Thoracic aorta (tissue), 2 donors: ENCODE measurements at places on chromosomes 11 and 22. TPM values are rescaled to one million over a fixed set of nuclear protein-coding genes. Genes with fewer than 3 reads are reported as not detected.

CLDN5 gene
- total RNA-seq = 68.0 TPM

PIH1D2 gene
- total RNA-seq = not detected

MMP10 gene
- not detected for total RNA-seq

GPHA2 gene
- total RNA-seq = not detected

SEZ6L gene
- not detected for total RNA-seq

DAGLA gene
- 1.2 TPM for total RNA-seq

OR5B21 gene
- total RNA-seq = not detected

DGAT2 gene
- 2.3 TPM for total RNA-seq

CCDC116 gene
- total RNA-seq = not detected

DNHD1 gene
- 23.9 TPM for total RNA-seq

MS4A15 gene
- not detected for total RNA-seq

GRCh38 chr11:27837895-27838563 is 137.8 kb upstream of the BDNF start:
- DNase-seq = no peak

- DNase-seq = no peak
Measured at GRCh38 chr22:43881091-43882061, 10.4 kb downstream of the PNPLA5 start.

DNA sequence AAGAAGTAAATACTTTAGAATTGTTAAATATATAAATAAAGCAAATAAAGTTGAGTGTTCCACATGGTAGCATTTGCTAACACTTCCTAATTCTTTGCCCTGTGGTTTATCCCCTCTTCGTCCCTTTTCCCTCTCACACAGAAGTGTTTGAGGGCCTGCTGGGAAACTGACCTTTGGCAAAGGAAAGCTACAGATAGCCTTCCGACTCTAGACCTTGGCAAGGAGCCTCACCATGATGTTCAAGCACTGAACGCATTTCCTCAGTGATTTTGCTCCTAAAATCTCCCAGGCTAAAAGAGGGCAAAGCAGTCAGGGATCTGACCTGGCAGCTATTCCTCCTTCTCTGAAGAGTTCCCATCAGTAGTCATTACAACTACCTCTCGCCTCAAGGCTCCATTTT is 52.5 kb upstream of the HORMAD2 start:
- no peak for DNase-seq

GRCh38 chr22:31193092-31193491 is 19.0 kb upstream of the LIMK2 start:
- no peak for DNase-seq

- no peak for DNase-seq
Measured at GRCh38 chr11:118056806-118057205, 20.1 kb upstream of the TMPRSS4 start.

GRCh38 chr11:36149538-36150242 is 139.5 kb downstream of the COMMD9 start:
- peak; percentile 6 for DNase-seq

DNA sequence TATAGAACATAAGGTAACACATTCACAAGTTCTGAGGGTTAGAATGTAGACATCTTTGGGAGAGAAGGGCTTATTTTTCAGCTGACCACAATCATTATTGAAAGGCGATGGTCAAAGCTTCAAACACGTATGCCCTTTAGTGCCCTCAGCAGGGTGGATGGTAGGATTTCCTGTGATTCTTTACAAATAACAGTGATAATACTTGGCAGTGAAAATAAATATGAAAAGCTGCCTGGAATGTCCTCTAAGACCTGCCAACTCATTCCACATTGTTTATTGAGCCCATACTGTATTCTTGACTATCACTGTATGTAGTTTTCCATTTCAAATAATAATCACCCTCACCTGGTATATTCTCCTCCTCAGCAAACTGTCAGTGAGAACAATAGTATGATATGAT is 13.7 kb upstream of the MPEG1 start:
- no peak for DNase-seq

- no peak for DNase-seq
Measured at GRCh38 chr22:27636716-27637508, 164.6 kb downstream of the MN1 start.

- DNase-seq = no peak
Measured at GRCh38 chr11:20611892-20612291, 12.5 kb downstream of the SLC6A5 start.

GRCh38 chr11:9130297-9130696 is 38.9 kb upstream of the SCUBE2 start:
- DNase-seq = no peak

DNA sequence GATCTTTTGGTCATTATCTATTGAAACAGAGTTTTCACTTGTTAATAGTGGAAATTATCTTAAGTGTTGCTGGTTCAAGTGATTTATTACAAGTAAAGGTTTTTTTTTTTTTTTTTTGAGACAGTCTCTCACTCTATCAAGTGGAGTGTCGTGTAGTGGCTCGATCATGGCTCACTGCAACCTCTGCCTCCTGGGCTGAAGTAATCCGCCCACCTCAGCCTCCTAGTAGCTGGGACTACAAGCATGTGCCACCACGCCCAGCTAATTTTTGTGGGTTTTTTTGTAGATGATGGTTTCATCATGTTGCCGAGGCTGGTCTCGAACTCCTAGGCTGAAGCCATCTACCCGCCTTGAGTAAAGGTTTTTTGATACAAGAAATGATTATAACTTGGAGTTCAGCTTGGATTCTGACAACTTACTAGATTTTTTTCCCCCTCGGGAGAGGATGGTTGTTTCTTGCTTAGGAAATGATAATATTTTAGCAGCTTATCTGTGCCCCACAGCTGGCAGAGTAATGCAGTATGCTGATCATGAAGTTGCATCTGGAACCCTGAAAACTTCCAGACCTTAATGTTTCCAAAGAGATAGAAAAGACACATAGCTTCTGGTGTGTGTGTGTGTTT is 68.9 kb downstream of the MTMR3 start:
- no peak for DNase-seq

GRCh38 chr11:30025396-30026139 is 8.7 kb upstream of the KCNA4 start:
- DNase-seq = no peak

DNA sequence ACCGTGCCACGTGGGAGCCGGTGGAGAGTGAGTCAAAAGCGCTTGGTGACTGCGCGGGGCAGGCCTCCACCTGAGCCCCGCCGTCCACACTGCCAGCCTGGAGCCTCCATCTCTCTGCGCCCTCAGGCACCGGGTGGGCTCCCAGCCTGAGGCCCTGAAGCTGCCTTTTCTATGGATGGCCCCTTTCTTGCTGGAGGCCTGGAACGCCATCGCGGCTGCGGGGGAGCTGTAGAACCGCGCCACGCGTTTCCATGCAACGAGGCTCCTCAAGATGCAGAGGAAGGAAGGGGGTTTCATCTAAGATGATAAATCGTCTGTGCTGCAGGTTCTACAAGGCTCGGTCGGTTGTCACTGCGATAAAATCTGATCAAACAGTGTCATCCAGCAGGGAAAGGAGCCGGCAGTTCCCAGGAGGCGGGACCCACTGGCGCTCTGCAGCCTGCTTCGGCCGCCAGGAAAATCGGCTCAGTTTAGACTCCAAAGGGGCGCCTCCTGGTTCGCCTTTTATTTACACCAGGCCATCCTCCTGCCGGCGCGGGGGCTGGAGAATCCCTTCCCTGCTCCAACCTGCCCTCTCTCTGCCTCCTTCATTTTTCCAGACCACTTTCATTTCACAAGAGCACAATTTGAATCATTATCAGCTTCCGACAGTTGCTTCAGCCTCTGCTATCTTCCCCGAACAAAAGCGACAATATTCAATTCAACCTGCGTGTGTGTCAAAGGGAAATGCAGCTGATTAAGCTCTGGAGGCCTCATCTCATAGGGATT is 624.4 kb downstream of the BRD1 start:
- DNase-seq = no peak

- no peak for DNase-seq
Measured at GRCh38 chr22:40348025-40348658, 1.8 kb downstream of the ADSL start.

DNA sequence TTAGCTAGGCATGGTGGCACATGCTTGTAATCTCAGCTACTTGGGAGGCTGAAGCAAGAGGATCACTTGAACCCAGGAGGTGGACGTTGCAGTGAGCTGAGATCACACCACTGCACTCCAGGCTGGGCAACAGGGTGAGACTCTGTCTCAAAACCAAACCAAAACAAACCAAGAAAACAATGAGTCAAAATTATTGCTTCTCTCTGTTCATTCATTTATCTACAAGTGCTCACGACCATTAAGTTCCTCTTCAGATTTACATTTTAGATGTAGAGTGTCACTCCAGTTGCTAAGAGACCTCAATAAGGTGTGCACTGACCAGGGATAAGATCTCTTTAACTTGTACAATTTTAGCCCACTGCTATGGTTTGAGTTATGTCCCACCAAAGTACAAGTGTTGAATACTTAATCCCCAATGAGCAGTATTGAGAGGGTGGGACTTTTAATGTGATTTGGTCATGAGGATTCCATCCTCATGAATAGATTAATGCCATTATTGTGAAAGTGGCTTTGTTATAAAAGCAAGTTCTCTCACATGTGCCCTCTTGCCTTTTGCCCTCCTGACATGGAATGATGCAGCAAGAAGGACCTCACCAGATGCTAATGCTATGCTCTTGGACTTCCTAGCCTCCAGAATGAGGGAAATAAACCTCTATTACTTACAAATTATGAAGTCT is 7.8 kb downstream of the HNRNPUL2 start:
- no peak for DNase-seq

- no peak for DNase-seq
Measured at GRCh38 chr22:42236848-42237247, 33.6 kb downstream of the TCF20 start.

DNA sequence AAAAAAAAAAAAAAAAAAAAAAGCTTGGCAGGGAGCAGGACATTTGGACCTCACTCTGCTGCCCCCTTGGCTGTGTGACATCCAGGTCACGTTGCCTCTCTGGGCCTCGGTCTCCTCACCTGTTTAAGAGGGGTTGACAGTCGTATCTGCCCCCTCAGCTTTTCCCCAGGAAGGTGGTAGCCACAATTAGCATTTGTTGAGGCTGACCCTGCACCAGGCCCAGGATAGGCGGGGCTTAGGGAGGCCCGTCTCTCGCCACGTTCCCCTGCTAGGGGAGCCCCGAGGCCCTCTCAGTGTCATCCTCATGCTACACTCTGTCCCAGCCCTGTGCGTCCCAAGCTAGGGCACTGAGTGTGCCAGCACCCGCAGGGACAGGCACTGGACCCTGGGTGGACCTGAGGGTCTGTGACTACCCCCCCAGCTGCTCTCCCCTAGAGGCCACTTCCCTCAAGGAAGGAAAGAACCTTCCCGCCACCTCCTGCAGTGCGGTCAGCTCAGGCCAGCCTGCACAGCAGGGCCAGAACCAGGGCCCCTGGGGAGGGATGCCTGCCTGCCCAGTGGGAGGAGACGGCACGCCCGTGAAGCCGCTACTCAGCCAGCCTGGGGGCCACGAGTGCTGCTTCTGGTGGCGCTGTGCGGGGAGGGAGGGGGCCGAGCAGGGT is 38.5 kb upstream of the PPARA start:
- no peak for DNase-seq

- no peak for DNase-seq
Measured at GRCh38 chr11:2510626-2511402, 66.0 kb downstream of the KCNQ1 start.

DNA sequence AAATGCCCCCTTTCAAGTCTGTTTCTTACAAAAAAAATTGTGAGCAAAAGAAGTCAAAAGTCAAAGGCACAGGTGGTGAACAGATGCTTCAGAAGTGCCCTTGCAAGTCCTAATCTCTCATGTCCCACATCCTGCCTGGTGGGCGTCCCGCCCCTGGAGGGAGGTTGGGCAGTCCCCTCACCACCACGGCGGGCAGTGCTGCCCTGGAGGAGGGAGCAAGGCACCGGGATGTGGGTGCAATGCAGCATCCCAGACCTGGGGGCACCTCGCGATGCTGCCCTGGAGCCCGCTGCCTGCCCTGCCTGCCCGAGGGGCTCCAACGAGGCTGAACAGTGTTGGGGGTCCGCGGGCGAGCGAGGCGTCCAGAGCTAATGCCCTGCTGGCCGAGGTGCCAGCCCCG is 15.9 kb downstream of the MRGPRG start:
- no peak for DNase-seq

DNA sequence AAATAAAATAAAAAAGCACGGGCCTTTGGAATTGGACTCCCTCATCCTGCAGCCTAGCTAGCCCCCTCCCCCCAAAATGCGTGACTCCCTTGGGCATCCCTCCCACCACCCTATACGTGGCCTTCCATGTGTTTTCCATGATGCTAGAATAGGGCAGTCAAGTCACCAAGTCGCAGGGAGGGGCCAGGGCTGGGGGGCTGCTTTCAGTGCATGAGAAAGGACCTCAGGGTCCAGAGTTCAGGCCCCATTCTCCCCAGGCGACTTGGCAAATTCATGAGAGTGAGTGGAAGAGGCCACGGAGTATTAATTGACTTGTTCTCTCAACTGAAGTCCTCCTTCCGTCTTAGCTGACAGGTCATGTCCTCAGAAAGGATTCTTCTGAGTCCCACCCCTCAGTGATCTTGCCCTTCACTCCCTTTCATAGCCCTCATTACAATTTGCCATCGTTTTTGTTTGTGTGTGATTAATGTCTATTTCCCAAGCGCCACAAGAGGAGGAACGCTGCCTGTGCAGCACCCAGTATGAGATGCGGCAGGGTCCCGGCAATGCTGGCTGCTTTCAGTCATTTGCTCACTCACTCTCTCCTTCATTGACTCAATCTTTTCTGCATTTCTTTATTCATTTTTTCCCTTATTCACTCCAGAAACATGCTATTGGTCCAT is 17.4 kb downstream of the LRRC32 start:
- DNase-seq = no peak

DNA sequence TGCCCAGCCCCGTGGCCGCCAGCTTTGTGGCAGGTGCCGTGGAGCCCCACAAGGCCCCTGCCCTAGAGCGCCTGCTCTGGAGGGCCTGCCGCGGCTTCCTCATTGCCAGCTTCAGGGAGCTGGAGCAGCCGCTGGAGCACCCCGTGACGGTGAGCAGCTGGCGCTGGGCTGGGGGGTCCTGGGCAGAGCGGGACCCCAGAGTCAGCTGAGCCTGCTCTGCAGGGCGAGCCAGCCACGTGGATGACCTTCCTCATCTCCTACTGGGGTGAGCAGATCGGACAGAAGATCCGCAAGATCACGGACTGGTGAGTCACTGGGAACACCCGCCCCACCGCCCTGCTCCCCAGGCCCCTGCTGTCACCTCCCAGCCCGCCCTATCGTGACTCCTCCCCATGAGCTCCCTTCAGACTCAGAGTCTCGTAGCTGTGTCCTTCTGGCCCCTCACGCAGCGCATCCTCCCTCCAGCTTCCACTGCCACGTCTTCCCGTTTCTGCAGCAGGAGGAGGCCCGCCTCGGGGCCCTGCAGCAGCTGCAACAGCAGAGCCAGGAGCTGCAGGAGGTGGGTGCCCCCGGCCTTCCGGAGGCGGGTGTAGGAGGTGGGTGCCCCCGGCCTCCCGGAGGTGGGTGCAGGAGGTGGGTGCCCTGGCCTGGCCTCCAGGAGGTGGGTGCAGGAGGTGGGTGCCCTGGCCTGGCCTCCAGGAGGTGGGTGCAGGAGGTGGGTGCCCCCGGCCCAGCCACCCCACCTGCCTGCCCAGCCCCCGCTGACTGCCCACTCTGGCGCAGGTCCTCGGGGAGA is 4.7 kb downstream of the TCIRG1 start:
- no peak for DNase-seq
